Right lobe of liver (tissue), 6 donors: ENCODE measurements at places on chromosomes 12 and 14. TPM values are rescaled to one million over a fixed set of nuclear protein-coding genes. Genes with fewer than 3 reads are reported as not detected.

DNA sequence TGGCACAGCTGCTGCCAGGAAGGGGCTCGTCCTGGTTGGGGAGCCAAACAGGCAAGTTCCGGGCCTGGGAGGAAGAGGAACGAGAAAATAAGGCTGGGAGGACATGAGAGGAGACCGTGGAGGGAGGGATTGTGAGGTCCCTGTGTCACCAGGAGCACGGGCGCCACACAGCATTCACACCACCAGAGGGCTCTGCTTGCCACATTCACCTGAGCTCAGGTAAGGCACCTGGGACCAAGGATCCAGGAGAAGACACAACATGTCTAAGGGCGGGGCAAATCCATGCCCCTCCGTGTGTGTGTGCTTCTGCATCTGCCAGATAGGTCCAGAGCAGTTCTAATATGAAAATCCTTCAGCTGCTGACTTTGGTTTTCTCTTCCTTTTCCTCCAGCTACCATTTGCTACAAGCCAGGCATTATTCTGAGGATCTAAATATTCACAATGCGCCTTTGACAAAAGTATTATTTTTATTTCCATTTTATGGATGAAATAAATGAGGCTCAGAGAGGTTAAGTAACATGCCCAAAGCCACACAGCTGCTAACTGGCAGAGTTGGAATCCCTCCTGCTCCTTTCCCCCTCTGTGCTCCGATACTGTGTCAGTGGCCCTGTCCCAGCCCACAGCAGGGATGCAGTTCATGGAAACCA lies 14.6 kb downstream of the RAPGEF3 start:
- H3K36me3 ChIP-seq = no peaks in the 10 kb centered on the region
- peak; percentile 71 for DNase-seq
- H3K27ac ChIP-seq = no peak overlapping the region
- no peaks in the 10 kb centered on the region for H3K27me3 ChIP-seq
- H3K4me3 ChIP-seq = no peak overlapping the region

- H3K27ac ChIP-seq = no peak overlapping the region
- no peak for DNase-seq
- no peak overlapping the region for H3K4me3 ChIP-seq
- H3K27me3 ChIP-seq = no peaks in the 10 kb centered on the region
Measured at GRCh38 chr14:21346532-21347135, 37.2 kb downstream of the SUPT16H start.

- DNase-seq = peak; percentile 60
- peaks cover 27% of the 10 kb centered on the region for H3K36me3 ChIP-seq
- peaks cover 12% of the 10 kb centered on the region for H3K4me1 ChIP-seq
- H3K27me3 ChIP-seq = no peaks in the 10 kb centered on the region
Measured at GRCh38 chr12:52903285-52903854, 1.5 kb downstream of the KRT8 start.

SELPLG gene
- total RNA-seq = 2.7 TPM

DNA sequence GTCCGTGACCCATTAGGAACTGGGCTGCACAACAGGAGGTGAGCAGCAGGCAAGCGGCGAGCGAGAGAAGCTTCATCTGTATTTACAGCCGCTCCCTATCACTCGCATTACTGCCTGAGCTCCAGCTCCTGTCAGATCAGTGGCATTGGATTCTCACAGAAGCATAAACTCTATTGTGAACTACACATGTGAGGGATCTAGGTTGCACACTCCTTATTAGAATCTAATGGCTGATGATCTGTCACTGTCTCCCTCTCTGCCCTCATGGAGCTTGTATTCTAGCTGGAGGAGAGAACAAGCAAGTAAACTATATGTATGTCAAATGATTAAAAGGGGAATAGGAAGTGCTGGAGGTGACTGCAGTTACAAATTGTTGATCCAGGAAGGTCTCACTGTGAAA lies 479.1 kb downstream of the EGLN3 start:
- no peak overlapping the region for H3K27ac ChIP-seq
- H3K27me3 ChIP-seq = no peaks in the 10 kb centered on the region
- H3K4me1 ChIP-seq = no peaks in the 10 kb centered on the region
- H3K36me3 ChIP-seq = no peaks in the 10 kb centered on the region
- no peak overlapping the region for H3K4me3 ChIP-seq

DNA sequence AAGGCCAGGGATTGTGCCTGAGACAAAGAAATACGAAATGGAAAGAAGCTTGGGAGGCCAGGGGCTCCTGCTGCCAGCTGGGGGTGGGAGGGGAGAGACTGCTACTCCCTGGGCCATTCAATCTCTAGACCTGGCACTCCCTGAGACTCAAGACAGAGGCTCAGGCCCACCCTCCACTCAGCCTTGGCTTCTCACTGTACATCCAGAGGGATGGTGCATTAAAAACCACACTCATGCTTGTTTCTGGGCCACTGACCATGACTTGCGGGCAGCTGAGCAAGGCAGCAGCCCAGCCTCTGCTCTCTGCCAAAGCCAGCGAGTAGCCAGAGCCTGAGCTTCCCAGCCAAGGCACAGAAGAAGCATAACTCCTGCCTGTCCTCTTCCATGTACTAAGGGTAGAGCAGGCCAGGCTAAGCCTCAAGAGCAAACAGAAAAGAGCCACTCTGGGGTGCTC lies 41.5 kb downstream of the PITPNM2 start:
- no peaks in the 10 kb centered on the region for H3K27me3 ChIP-seq
- no peak overlapping the region for H3K4me3 ChIP-seq
- H3K27ac ChIP-seq = peak overlapping the region; percentile 24
- no peak for DNase-seq
- peaks cover 42% of the 10 kb centered on the region for H3K4me1 ChIP-seq

- no peak overlapping the region for H3K27ac ChIP-seq
- H3K36me3 ChIP-seq = no peaks in the 10 kb centered on the region
- peak; percentile 42 for DNase-seq
- no peaks in the 10 kb centered on the region for H3K27me3 ChIP-seq
Measured at GRCh38 chr14:105069871-105070759, 4.9 kb upstream of the GPR132 start.

GRCh38 chr12:3293446-3294161 lies 197.4 kb upstream of the PRMT8 start:
- H3K36me3 ChIP-seq = no peaks in the 10 kb centered on the region
- no peaks in the 10 kb centered on the region for H3K27me3 ChIP-seq
- no peak for DNase-seq
- H3K4me1 ChIP-seq = no peaks in the 10 kb centered on the region
- no peak overlapping the region for H3K27ac ChIP-seq
- no peak overlapping the region for H3K4me3 ChIP-seq

DNA sequence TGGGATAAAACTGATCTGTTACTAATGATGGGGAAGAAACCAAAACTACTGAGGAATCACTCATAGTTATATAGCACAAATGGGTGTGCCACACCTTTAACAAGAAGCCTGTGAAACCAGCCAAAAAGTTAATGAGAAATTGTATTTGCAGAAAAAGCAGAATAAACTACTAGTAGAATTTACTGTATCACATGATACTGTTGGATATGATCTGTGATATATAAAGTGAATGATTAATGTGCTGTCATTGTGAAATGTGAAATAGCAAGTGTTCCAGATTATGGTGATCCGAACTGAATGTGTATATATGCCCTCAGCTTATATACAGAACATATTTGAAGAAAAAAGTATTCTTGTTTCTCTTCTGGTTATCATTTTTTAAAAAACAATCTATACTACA lies 30.5 kb downstream of the VEZT start:
- H3K27ac ChIP-seq = no peak overlapping the region
- no peaks in the 10 kb centered on the region for H3K4me1 ChIP-seq
- no peaks in the 10 kb centered on the region for H3K36me3 ChIP-seq
- no peak overlapping the region for H3K4me3 ChIP-seq
- DNase-seq = no peak

- DNase-seq = no peak
- H3K4me1 ChIP-seq = no peaks in the 10 kb centered on the region
- H3K36me3 ChIP-seq = peaks cover 4% of the 10 kb centered on the region
- peaks cover 6% of the 10 kb centered on the region for H3K27me3 ChIP-seq
- H3K27ac ChIP-seq = no peak overlapping the region
Measured at GRCh38 chr14:77275601-77276017, 4.6 kb upstream of the NGB start.

DNA sequence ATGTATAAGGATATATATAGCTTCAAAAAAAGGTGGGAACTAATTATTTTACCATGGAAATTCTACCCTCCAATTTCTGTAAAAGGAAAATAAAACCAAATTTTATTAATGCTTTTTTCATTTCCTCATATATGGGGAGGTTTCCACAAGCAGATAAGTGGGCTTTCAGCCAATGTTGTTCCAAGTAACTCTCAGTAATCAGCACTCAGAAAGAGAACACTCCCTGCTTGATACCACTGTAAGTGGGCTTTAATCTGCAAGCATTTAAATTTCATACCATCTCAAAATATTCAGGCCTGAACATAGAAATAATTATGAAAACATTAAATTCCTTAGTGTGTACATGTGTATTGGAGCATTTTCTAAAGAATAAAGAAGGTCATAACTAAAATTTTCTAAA lies 827.6 kb downstream of the C12orf50 start:
- H3K36me3 ChIP-seq = no peaks in the 10 kb centered on the region
- H3K27me3 ChIP-seq = no peaks in the 10 kb centered on the region
- DNase-seq = no peak
- H3K4me1 ChIP-seq = no peaks in the 10 kb centered on the region
- H3K27ac ChIP-seq = no peak overlapping the region
- H3K4me3 ChIP-seq = no peak overlapping the region

DNA sequence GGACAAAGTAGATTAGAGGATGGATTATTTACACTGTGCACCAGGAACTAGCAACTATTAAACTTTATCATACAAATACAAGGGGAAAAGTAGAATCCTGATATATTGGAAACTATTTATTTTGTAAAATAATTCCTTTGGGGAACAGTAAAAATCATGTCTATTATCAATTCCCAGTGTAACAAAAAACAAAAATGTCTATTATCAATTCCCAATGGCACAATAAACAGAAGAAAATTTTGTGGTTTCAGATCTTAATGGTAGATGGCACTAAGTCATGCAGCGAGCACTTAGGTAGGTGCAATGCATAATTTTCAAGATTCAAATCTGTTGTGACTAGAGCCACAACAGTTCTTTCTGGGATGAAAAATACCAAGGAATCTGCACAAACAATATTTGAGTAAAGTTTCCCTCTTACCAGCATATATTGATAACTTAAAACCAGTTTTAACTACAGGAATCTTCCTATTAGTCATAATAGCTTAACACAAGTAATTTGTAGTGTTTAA lies 13.7 kb downstream of the CFL2 start:
- H3K4me1 ChIP-seq = no peaks in the 10 kb centered on the region
- no peaks in the 10 kb centered on the region for H3K27me3 ChIP-seq
- H3K36me3 ChIP-seq = no peaks in the 10 kb centered on the region
- H3K27ac ChIP-seq = no peak overlapping the region
- no peak for DNase-seq
- H3K4me3 ChIP-seq = no peak overlapping the region

- H3K27me3 ChIP-seq = no peaks in the 10 kb centered on the region
Measured at GRCh38 chr14:92502541-92503286, 10.9 kb upstream of the RIN3 start.

DNA sequence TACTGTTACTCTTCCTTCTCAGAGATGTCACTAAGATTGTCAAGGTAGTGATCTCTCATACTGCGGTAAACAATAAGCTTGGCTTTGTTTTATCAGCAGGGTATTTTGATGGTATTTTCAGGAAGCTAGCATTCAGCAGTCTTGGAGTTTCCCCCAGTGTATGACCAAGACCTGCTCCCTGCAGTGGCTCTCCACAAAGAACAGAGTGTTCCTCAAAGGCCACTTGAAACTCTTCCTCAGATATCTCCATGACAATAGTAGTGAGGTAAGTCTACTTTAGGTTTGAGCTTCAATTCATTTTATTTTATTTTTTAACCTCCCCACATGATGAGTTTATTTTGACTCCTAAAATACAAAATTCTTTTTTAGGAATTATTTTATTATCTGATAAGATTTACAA lies 74.0 kb upstream of the G2E3 start:
- no peaks in the 10 kb centered on the region for H3K4me1 ChIP-seq
- DNase-seq = no peak
- no peaks in the 10 kb centered on the region for H3K27me3 ChIP-seq
- no peak overlapping the region for H3K4me3 ChIP-seq
- no peak overlapping the region for H3K27ac ChIP-seq

DNA sequence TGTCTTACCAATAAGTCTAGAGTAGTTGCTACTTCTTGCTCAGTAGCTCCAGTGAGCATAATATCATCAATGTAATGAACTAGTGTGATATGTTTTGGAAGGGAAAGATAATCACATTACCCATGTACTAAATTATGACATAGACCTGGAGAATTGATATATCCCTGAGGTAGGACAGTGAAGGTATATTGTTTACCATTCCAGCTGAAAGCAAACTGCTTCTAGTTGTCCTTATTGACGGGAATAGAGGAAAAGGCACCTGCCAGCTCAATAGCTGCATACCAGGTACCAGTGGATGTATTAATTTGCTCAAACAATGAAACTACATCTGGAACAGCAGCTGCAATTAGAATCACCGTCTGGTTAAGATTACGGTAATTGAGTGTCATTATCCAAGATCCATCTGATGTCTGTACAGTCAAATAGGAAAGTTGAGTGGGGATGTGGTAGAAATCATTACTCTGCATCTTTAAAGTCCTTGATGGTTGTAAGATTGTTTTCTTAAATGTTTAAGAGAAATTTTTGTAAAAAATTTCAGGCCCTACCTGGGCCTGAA lies 100.0 kb upstream of the ARHGAP5 start:
- no peak for DNase-seq
- no peak overlapping the region for H3K4me3 ChIP-seq
- no peak overlapping the region for H3K27ac ChIP-seq
- no peaks in the 10 kb centered on the region for H3K4me1 ChIP-seq

GRCh38 chr12:95614390-95614982 lies 63.2 kb upstream of the USP44 start:
- H3K4me3 ChIP-seq = no peak overlapping the region
- H3K27ac ChIP-seq = no peak overlapping the region
- DNase-seq = no peak
- H3K4me1 ChIP-seq = no peaks in the 10 kb centered on the region
- H3K27me3 ChIP-seq = no peaks in the 10 kb centered on the region
- no peaks in the 10 kb centered on the region for H3K36me3 ChIP-seq

DNA sequence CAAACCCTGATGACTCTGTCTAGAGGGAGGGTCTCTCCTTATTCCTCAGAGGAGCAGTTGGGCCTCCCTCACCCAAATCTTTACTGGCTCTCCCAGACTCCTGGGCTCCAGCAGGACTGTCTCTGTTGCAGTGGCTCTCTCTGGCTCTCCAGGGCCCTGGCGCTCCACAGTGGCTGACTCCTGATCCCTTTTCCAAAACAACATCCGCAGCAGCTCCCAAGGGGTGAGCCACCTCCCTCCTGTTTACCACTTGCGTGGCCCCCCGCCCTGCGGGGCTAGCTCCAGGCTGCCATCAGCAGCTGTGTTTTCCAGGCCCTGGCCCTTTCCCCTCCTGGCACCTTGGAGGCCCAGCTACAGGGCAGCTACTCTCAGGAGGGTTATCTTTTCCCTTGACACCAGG lies 123.5 kb downstream of the CALM1 start:
- H3K27me3 ChIP-seq = no peaks in the 10 kb centered on the region
- no peak overlapping the region for H3K27ac ChIP-seq
- no peak for DNase-seq
- H3K4me3 ChIP-seq = no peak overlapping the region
- no peaks in the 10 kb centered on the region for H3K36me3 ChIP-seq

TCL1A gene
- not detected for total RNA-seq
